Peyer's patch (tissue), 4 donors: ENCODE measurements at places on chromosomes 5 and 9.

- DNase-seq, result no peak
Measured at GRCh38 chr5:54881286-54882005, 103.9 kb downstream of the ESM1 start.

- no peak for DNase-seq
Measured at GRCh38 chr9:88177371-88177770, 39.1 kb upstream of the SPATA31C2 start.

- DNase-seq, result no peak
Measured at GRCh38 chr5:143197260-143197656, 206.2 kb downstream of the NR3C1 start.

DNA sequence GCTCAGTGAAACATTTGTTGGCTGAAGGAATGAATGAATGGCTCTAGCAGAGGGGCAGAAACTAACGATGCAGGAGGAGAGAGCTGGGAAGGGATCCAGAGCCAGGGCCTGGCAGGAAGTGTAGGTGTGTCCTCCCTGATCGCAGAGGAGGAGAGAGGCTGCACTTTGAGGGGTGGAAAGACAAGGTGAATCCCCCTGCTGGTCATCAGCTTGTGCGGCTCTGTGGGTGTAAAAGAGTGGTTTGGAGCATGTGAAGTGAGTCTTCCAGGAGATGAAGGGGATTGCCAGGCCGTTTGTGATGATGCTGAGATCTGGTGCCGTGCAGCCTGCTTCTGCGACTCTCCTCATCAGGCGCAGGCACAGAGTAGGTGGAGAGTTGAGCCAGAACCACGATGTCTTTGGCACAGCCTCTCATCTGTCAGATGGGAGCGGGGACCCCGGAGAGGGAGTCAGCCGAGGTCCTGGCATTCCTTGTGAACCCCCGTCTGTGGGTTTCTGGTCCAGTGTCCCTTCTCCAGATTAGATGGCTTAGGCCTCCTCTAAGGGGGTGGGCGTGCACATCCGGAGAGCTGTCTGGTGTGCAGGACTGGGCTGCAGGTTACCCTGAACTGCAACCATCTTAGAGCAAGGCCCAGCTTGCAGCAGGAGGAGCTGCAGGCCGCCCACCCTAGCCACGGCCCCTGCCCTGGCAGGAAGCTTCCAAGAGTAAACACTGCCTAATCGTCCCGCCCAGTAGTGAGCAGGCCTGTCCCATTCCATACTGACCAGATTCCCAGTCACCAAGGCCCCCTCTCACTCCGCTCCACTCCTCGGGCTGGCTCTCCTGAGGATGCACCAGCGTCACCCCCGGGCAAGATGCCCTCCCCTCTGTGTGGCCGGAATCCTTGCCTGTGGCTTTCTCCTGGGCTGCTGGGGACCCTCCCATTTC lies at the start of gene ADAMTS13:
ADAMTS13 (plus strand) TSS at position 753 of the 928 bp plus-strand sequence; CDS start at position 830, 77 bp downstream.
- DNase-seq, result no peak

DNA sequence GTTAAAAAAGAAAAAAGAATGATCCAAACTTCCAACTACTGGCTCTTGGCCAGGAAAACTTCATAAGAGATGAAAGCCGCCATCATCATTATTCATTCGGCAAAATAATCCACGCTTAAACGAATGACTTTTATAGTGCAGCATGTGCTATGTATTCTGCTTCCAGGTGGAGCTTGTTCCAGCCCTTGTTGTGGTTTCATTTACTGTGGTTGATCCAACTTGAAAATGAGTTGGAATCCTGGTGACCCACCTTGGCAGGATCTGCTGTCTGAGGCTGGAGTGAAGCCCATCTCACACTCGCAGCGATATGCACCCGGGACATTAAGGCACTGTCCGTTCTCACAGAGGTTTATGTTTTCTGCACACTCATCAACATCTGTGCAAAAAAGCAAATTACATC lies 209.6 kb downstream of the FBN2 start:
- DNase-seq, result no peak

DNA sequence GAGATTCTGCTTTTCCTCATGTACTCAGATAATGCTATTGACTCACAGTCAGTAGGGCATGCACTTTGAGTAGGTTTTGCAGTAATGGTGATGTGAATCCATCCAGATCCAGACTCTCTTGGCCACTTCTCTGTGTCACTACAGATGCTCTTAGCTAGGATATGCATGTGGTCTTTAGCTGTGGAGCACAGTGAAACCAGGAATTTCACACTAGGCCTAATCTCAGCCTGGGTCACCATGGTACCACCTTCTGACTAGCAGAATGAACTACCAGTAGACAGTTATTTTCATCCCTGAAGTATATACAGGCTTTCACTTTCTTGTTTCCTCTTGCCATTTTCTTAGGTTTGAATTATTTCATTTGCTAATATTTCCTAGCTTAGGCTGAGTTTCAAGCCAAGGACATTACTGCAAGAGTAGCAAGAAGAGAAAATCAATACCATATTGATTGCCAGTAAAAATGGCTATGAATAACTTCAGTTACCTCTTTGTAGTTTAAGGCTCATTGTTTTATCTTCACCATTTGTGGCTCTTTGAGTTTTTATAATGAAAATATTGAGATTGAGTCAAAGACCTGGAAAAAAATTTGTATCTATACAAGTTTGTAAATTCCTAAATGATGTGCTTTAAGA lies 28.4 kb upstream of the CSNK1G3 start:
- DNase-seq, result no peak

DNA sequence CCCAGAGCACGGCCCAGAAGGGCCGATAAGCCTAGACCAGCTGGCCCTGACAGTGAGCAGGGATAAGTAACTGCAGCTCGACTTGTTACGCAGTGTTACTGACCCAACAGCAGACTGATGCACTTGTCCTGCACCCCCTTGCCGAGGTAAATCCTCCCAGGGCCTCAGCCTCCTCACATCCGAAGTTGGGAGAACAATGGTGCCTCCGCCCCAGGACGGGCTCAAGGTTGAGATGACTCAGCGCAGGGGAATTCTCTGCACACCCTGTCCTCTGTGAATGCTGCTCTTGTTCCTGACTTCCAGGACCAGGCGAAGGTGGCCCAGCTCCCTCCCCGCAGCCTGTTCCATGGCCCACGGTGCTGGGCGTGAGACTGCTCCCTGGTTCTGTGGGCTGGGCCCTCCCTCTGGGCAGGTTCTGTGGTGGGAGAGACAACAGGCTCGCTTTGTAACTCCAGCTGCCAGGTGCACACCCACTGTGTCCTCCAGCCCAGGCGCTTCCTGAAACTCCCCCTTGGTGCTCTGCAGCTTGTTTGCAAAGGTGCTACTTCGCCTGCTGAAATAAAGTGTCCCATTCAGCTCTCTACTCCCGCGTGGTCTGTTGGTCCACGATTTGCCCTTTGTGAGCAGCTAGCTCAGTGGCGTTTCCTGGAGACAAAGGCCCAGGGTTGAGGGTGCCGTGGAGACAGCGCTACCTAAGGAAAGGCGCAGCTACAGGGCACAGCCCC lies 40.1 kb upstream of the SLC6A19 start:
- peak; percentile 82 for DNase-seq

- DNase-seq, result no peak
Measured at GRCh38 chr5:97181856-97182545, 1.0 kb downstream of the RIOK2 start.

GRCh38 chr9:114027863-114028465 lies 50.1 kb downstream of the AMBP start:
- no peak for DNase-seq

DNA sequence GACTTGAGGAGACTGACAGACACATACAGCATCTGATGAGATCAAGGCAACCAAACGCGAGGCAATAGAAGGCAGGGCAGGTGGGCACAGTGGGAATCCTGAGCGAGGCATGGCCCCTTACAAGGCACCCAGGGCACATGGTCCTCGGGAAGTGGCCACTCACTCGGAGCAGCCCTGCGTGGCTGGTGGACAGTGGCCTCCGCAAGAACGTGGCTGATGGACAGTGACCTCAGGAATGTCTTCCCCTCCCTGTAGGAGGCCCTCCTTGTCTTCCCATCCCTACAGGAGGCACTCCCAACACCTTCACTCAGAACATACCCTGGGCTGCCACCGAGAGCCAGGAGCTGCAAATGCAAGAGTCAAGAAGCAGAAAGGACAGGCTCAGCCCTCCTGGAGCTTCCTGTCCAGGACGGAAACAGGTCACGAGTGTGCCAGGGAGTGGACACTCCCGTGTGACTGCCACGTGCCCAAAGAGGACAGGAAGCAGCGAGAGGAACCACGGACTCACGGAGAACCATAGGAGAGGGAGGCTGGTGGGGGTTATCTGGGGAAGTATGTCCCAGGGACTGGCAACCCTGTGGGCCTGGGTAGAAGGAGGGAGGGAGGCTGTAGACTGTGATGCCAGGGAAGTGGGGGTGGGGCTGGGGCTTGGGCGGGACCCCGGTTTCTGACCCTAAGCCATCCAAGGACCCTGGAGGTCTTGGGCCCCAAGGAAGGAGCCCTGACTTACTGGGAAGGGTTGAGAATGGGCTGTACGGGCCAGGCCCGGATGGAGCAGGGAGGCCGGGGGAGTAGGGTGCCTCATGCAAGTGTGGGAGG lies 321.9 kb upstream of the IRX4 start:
- DNase-seq, result no peak

DNA sequence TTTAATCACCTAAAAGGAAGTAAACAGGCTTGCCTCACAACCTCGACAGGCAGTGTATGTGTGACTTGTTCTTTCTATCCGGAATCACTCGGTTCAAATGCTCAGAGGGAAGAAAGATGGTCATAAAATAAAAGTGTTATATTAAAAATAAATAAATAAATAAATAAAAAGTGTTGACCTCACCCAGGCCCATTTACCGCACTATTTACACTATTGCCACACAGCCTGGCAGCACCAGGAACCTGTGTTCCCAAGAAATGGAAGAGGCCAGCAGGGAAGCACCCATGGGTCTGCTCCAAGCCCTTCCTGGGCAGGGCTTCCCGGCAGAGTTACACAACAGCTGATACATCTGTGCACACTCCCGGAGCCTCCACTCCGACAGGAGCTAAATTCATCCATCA lies 127.9 kb downstream of the EFNA5 start:
- DNase-seq, result peak; percentile 63

DNA sequence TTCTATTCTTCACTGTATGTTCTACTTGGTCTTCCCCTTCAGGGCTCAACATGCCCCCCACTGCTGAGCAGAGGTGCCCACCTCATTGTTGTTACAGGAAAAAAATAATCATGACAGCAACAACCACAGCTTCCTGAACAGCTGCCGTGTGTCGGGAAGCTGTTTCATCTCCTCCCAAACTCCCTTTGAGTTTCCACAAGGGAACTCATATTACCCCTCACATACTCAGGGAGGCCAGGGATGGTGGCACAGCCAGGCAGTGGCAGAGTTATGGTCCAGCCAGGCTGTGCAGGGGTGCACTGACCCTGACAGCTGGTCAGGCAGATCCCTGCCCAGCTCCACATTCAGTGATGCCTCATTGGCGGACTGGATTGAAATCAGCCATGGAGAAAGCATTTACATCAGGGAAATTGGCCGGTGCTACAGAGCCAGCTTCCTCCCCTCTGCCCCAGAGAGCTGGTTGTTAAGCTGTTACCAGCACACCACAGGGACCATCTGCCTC lies 37.3 kb downstream of the SARDH start:
- DNase-seq, result no peak

DNA sequence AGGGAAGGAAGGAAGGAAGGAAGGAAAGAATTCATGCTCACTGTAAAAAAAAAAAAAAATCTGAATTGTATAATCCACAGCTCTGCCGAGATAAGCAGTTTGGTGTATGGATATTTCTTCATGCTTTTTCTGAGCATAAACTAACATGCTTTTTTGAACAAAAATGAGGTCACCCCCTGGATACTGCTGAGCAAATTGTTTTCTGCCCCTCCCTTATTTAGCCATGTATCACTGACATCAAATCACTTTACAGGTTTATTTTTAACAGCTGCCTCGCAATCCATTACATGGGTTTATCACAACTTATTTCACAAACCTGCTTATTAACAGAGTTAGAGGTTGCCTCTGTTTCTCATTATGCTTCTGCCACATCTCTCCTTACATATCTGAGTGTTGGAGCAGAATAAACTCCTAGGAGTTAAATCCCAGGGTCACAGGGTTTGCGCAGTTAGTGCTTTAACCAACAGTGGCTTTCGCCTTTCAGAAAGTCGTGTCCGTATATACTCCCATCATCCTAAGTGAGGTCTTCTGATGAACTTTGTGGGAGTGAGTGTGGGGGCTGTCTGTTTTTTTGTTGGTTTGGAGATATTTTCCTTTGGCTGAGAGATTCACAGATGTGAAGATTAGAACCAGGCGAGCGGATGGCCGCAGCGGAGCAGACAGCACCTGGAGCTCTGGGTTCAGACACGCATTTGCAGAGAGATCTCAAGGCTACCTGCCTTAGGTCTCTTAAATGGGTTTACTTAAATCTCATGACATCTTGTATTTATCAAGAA lies 57.7 kb downstream of the AK8 start:
- no peak for DNase-seq

- DNase-seq, result no peak
Measured at GRCh38 chr5:90981177-90981576, 401.9 kb downstream of the ARRDC3 start.

DNA sequence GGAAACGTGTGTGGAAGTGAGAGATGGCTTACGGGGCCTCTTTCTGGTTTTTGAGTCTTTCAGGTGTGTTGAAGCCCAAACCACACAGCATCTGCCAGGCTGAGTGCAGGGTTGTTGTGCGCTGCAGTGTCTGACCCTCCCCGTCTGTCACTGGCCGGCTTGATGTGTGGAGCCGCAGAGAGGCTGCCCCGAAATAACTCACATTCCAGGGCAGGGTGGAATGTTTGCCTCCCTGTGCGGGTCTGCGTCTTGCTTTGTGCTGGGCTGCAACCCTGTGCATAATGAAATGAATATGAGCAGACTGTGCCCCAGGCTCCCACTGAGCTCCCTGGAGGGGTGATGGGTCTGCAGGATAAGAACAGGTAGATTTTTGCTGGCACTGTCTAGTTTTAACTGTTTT lies 9.9 kb upstream of the PLEKHG4B start:
- no peak for DNase-seq
